ENCODE measurements at places on chromosomes 7 and 10.

DNA sequence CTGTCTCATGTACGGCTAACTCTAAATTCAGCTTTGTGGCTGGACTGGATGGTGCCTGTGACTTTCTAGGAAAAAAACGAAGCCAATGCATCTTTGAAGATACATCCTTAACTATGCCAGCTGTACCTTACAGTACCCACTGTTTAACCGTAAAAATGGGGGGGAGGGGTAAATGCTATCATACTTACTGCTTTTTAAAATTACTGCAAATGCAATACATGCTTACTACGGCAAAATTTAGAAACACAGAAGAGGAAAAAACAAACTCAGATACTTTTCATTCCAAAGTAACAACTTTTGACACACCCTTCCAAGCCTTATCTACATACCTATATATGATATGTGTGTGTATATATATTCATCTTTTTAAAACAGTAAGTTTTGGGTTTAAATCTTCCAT lies 20.4 kb upstream of the GLCCI1 start:
- no peak for DNase-seq

GRCh38 chr10:62528441-62528840 lies 154.3 kb downstream of the ZNF365 start:
- DNase-seq: no peak

GRCh38 chr7:107179326-107180164 lies 10.7 kb downstream of the HBP1 start:
- no peak for DNase-seq

GRCh38 chr10:5428133-5428532 lies 15.8 kb downstream of the NET1 start:
- no peak for DNase-seq

GRCh38 chr10:123507298-123507697 lies 158.9 kb upstream of the GPR26 start:
- no peak for DNase-seq

- DNase-seq: no peak
Measured at GRCh38 chr10:127871631-127872010, 21.1 kb downstream of the CLRN3 start.

DNA sequence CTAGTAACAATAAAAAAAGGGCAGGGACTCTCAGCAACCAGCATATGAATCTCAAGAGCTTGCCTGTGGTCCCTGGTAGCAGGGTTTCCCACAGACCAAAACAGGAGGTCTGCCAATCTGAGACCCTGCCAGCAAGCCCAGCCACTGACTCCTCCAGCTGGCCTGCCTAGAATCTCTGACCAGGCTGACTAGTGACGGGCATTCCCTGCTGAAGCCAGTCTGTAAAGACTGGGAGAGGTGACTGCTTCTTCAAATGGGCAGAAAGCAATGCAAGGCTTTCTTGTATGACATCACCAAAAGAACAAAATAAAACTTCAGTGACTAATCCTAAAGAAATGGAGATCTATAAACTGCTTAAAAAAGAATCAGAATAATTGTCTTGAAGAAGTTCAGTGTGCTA lies 249.4 kb downstream of the TCF7L2 start:
- DNase-seq: peak; percentile 43

DNA sequence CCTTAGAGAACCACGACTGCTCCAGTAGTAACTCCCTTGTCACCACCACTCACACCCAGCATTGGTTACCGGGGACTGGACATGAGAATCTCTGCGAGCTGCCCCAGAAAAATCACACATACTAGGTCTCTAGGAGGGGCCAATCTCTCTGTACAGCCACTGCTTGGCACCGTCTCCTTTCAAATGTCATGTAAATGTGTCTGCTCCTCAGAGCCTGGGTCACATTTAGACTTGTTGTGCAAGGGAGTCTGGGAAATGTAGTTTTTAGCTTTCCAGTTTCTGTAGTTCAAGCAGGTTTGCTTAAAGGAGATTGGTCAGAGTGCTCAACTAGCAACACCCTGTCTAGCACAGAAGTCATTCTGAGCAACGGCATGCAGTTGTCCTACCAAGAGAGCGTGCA lies 60.0 kb downstream of the CHN2 start:
- no peak for DNase-seq

All from AG20443 (cell line).